ENCODE measurements at places on chromosomes 7 and 10. TPM values are rescaled to one million over a fixed set of nuclear protein-coding genes. Genes with fewer than 3 reads are reported as not detected.

DNA sequence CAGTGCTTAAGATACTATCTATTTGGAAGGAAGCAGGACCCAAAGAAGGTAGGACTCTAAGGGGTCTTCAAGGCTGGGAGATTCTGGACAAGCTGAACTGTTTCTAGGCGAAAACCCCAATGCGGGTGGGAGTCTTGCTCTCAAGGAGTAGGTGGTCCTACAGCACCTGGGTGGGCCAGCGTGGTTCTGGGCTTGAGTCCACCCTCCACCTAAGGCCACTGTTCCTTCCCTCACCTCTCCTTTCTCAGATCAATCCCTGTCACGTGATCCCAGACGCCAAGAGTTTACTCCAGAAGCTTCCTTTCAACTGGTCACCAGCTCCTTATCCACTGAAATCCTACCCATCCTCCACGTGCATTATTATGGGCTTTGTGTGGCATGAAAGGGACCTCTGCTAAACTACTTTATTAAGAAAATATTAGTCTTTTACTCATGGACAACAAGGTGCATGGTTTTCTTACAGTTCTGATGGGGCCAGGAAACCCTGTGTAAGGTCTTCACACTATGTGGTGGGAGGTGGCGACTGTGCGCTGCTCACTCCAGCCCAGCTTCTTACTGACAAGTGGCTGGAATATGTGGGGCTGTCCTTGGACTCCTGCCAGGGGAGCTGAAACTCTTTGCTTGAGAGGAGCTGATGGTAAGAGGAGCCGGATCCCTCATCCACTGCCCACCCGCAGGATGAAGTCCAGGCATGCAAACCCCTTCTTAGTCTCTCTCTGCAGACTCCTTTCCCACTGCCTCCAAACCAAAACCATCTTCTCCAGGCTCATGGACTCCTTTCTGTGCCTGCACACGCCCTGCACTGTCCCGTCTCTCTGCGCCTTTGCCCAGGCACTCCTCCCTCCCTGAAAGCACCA, 1.6 kb downstream of the ZNF746 start:
- H3K4me3 ChIP-seq, result peak overlapping the region; percentile 85
- DNase-seq, result peak; percentile 85
- peaks cover 5% of the 10 kb centered on the region for H3K36me3 ChIP-seq
- H3K27me3 ChIP-seq, result no peaks in the 10 kb centered on the region

DNA sequence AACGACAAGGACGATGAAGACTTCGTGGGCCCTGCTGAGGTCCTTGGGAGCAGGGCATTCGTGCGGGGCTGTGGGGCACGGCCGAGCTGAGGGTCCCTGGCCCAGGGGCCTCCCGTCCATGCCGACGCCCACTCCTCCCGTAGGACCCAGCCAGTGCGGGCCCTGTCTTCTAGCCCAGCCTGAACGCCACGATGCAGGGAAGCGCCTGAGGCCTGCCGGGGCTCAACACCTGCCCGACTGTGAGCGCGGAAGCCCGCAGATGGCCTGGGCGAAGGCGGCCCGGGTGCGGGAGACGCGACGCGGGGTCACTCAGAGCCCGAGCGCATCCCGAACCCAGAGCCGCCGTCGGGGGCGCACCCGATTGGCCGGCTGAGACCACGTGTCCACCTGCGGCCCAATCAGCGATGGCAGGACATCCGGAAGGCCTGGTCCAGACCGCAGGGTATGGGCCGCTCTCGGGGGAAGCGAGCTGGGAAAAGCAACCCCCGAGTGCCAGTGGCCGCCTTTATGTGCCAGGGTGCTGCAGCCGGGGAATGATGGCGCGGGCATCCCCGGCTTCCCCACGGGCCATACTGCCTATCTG, 151.0 kb downstream of the NRF1 start:
- H3K4me3 ChIP-seq, result no peak overlapping the region
- no peak for DNase-seq
- H3K4me1 ChIP-seq, result no peaks in the 10 kb centered on the region
- H3K36me3 ChIP-seq, result no peaks in the 10 kb centered on the region
- no peaks in the 10 kb centered on the region for H3K27me3 ChIP-seq

GRCh38 chr10:73581918-73582317, 9.2 kb downstream of the USP54 start:
- no peak for DNase-seq
- H3K4me1 ChIP-seq, result peaks cover 44% of the 10 kb centered on the region
- no peaks in the 10 kb centered on the region for H3K27me3 ChIP-seq
- H3K4me3 ChIP-seq, result no peak overlapping the region

DNA sequence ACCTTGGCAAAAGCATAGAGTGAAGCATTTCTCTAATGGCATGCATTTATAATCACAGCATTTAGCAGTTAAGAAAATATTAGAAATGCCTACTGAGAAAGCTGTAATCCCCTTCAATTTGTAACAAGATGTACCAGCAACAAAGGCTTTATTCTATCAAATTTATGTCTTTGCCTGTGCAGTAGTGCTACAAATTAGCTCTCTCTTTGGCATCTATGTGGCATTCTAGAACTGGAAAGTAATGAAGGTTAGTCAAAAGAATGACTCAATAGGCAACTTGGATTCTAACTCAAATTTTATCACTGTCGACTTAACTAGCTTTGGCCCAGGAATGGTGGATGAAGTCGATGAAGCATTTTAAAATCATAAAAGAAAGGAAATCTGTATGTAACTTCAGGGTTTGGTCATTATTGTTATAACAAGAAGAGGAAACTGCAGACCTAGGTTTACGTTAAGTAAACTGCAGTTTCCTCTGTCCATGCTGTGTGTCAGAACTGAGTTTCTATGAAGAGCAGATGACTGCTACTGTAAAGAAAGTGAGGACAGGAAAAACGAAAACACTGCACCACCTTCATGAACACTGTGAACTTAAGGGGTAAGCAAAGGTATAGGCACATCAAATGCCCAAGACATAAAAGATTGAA, 140.0 kb downstream of the RAPGEF5 start:
- H3K36me3 ChIP-seq, result no peaks in the 10 kb centered on the region
- no peaks in the 10 kb centered on the region for H3K27me3 ChIP-seq
- no peak for DNase-seq
- H3K4me1 ChIP-seq, result no peaks in the 10 kb centered on the region
- H3K4me3 ChIP-seq, result peak overlapping the region; percentile 56

DNA sequence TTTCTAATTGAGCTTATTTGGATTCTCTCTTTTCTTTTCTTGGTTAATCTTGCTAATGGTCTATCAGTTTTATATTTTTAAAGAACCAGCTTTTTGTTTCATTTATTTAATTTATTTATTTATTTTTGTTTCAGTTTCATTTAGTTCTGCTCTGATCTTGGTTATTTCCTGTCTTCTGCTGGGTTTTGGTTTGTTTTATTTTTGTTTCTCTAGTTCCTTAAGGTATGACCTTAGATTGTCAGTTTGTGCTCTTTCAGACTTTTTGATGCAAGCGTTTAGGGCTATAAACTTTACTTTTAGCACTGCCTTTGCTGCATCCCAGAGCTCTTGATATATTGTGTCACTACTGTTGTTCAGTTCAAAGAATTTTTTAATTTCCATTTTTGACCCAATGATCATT, 149.7 kb upstream of the SLC25A13 start:
- no peak overlapping the region for H3K4me3 ChIP-seq
- DNase-seq, result no peak
- H3K36me3 ChIP-seq, result no peaks in the 10 kb centered on the region
- no peak overlapping the region for H3K27ac ChIP-seq

AVPI1 gene
- 5.8 TPM for total RNA-seq

GRCh38 chr10:65911151-65911835, 1014.5 kb upstream of the LRRTM3 start:
- DNase-seq, result no peak
- H3K4me3 ChIP-seq, result no peak overlapping the region
- H3K27ac ChIP-seq, result no peak overlapping the region
- no peaks in the 10 kb centered on the region for H3K36me3 ChIP-seq
- no peaks in the 10 kb centered on the region for H3K27me3 ChIP-seq

GRCh38 chr7:105268056-105268455, 120.7 kb downstream of the SRPK2 start:
- no peaks in the 10 kb centered on the region for H3K27me3 ChIP-seq
- H3K4me1 ChIP-seq, result peaks cover 24% of the 10 kb centered on the region
- peak overlapping the region; percentile 90 for H3K27ac ChIP-seq
- no peaks in the 10 kb centered on the region for H3K36me3 ChIP-seq
- DNase-seq, result no peak

TFR2 gene
- not detected for total RNA-seq

PNLIPRP3 gene
- not detected for total RNA-seq

DNA sequence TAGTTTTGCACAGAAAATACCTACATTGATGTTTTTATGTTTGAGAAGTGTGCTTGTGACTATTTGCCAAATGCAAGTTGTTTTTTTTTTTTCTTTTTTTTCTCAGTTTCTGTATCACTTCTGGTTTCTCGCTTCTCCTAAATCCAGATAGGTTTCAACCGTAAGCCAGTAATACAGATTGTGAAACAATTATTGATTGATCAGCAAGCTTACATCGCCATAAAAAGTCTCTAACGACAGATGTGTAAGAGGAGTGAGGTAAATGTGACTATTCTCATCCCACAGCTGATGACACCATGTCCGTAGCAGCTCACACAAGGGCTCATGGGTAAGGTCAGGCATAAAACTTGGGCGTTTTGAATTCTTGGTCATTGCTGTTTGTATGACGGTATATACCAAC, 202.8 kb upstream of the AKR1E2 start:
- no peaks in the 10 kb centered on the region for H3K27me3 ChIP-seq
- H3K4me1 ChIP-seq, result no peaks in the 10 kb centered on the region
- DNase-seq, result no peak
- no peak overlapping the region for H3K4me3 ChIP-seq

GRCh38 chr7:34823650-34824258, 165.7 kb downstream of the NPSR1 start:
- no peak overlapping the region for H3K27ac ChIP-seq
- H3K27me3 ChIP-seq, result no peaks in the 10 kb centered on the region
- DNase-seq, result peak; percentile 18
- H3K36me3 ChIP-seq, result no peaks in the 10 kb centered on the region
- no peak overlapping the region for H3K4me3 ChIP-seq

DNA sequence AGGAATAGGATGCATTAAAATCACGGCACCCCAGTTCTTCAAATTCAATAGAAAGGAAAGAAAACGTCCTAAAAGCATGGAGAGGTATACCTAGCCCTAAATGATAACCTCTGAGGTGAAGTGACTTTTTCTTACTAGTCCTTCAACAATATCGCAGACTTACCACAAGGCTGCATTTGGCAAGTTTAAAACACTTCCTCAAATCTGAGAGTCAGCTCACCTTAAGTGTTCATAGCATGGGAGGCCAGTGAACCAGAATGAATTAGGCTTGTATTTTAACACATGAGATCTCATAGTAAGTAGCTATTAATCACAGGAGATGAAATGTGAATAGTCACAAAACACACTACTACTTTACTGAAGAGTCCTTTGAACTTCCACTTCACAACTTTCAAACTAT, 124.2 kb downstream of the RNF32 start:
- H3K4me3 ChIP-seq, result no peak overlapping the region
- H3K27ac ChIP-seq, result no peak overlapping the region
- DNase-seq, result no peak
- no peaks in the 10 kb centered on the region for H3K4me1 ChIP-seq
- peaks cover 4% of the 10 kb centered on the region for H3K36me3 ChIP-seq
- no peaks in the 10 kb centered on the region for H3K27me3 ChIP-seq

ANXA8L1 gene
- 0.15 TPM for total RNA-seq

DNA sequence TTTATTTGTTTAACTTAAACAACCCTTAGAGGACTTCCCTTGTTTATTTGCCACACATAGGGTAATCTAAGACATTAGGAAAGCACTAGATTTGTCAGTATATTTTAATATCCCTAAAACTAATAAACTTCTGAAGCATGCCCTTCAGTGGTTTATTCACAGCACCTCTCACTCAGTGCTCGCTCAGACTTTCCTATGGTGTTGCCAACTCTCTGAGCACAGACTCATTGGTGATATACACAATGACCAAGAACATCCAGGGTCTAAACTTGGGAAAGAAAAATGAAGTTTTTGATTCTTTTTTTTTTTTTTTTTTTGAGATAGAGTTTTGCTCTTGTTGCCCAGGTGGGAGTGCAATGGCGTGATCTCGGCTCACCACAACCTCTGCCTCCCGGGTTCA, 82.2 kb downstream of the RAB11FIP2 start:
- DNase-seq, result no peak
- H3K27me3 ChIP-seq, result no peaks in the 10 kb centered on the region
- H3K27ac ChIP-seq, result no peak overlapping the region
- no peaks in the 10 kb centered on the region for H3K36me3 ChIP-seq

DNA sequence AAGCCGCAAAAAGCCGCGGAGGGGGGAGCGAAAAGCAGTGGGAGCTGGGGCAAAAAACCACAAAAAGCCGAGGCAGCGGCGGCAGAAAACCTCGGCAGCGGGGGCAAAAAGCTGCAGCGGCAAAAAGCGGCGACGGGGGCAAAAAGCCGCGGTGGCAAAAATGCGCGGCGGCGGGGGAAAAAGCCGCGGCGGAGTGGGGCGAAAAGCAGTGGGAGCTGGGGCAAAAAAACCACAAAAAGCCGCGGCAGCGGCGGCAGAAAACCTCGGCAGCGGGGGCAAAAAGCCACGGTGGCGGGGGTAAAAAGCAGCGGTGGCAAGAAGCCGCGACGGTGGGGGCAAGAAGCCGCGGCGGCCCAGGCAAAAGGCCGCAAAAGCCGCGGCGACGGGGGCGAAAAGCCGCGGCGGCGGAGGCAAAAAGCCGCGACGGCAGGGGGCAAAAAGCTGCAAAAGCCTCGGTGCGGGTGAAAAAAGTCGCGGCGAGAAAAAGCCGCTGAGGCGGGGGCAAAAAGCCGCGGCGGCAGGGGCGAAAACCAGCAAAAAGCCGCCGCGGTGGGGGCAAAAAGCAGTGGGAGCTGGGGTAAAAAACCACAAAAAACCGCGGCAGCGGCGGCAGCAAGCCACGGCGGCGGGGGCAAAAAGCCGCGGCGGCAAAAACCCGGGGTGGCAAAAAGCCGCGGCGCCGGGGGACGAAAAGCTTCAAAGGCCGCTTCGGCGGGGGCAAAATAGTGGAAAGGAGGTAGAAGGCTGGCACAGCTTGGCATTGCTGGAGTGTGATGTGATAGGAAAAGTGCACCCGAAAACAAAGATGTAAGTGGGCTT, 135.9 kb downstream of the ZNF92 start:
- H3K27me3 ChIP-seq, result peaks cover 12% of the 10 kb centered on the region
- peak overlapping the region; percentile 47 for H3K4me3 ChIP-seq
- peak; percentile 10 for DNase-seq
- H3K4me1 ChIP-seq, result no peaks in the 10 kb centered on the region

DNA sequence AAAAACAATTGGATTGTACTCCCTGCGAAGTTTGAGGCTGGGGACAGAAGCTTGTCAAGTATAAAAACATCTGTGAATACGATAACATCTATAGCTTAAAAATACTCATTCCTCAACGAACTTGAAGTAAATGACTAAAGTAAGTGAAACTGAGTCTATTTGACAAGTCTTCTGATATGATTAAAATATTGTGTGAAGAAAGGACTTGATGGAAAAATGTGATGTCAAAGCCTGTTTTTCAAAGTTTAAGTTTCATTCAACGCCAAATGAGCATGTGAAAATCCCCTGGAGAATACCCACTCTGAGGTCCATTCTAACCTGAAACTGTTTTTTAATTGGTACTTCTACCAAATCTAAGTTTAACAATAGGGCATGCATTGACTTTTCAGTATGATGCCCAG, 122.3 kb upstream of the MDFIC start:
- no peak overlapping the region for H3K27ac ChIP-seq
- no peaks in the 10 kb centered on the region for H3K4me1 ChIP-seq
- H3K4me3 ChIP-seq, result no peak overlapping the region
- H3K36me3 ChIP-seq, result no peaks in the 10 kb centered on the region
- DNase-seq, result no peak
- H3K27me3 ChIP-seq, result no peaks in the 10 kb centered on the region

GRCh38 chr7:155256081-155256760, 41.5 kb upstream of the INSIG1 start:
- no peak for DNase-seq
- H3K4me3 ChIP-seq, result no peak overlapping the region
- peaks cover 21% of the 10 kb centered on the region for H3K4me1 ChIP-seq
- H3K27ac ChIP-seq, result no peak overlapping the region
- H3K27me3 ChIP-seq, result no peaks in the 10 kb centered on the region

All from psoas muscle (tissue), 8 donors.